ENCODE measurements at places on chromosomes 4 and X. TPM values are rescaled to one million over a fixed set of nuclear protein-coding genes. Genes with fewer than 3 reads are reported as not detected.

The CLDN34 gene
- 0.42 TPM for total RNA-seq

The RPS6KA6 gene
- total RNA-seq, result 19.7 TPM

The ZNF275 gene
- 11.9 TPM for total RNA-seq

The FAM241A gene
- total RNA-seq, result 0.22 TPM

The GALNTL6 gene
- total RNA-seq, result 0.20 TPM

The RNF212 gene
- total RNA-seq, result 11.2 TPM

The TEX13D gene
- total RNA-seq, result not detected

The NKX6-1 gene
- 89.6 TPM for total RNA-seq

DNA sequence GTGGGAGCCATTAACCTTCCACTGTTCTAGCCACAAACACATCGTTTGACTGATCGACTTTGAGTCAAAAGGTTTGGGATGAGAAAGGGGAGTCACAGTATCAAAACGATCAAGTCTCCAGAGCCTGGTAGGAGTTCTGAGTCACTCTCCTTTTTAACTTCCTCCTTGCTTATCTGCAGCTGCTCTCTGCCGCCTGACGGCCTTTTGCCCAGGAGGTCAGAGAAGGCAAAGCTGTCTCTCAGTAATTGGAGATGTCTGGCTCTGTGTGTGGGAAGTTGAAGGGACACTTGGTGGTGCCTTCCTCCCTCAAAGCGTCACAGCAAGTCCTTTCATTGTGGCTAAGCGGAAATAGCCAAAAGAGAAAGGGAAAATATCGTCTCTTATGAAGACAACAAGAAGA, 63.1 kb downstream of the ANOS1 start:
- no peak overlapping the region for H3K27ac ChIP-seq
- H3K4me3 ChIP-seq, result no peak overlapping the region
- no peak for DNase-seq
- H3K36me3 ChIP-seq, result no peaks in the 10 kb centered on the region
- peaks cover 2% of the 10 kb centered on the region for H3K4me1 ChIP-seq

- DNase-seq, result no peak
- H3K27me3 ChIP-seq, result no peaks in the 10 kb centered on the region
- H3K4me1 ChIP-seq, result peaks cover 14% of the 10 kb centered on the region
- H3K27ac ChIP-seq, result no peak overlapping the region
- H3K4me3 ChIP-seq, result no peak overlapping the region
Observed at GRCh38 chr4:185573651-185574199, 38.4 kb upstream of the PDLIM3 start.

DNA sequence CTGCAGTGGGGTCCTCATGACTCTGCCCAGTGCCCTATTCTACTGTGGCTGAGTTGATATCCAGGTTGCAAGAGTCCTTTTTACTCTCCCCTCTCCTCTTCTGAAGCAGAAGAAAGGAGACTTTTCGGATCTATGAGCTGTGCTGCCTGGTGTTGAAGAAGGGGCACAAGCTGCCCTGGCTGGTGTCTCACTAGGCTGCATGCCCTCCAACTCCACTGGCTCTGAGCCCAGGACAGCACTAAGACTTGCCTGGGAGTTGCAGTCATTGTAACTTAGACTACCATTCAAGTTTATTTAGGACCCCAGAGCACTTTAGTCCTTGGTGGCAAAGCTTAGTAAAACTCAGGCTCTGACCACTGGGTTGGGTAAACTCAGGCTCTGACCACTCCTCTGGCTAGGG, 89.4 kb downstream of the GABRB1 start:
- no peak overlapping the region for H3K4me3 ChIP-seq
- no peaks in the 10 kb centered on the region for H3K27me3 ChIP-seq
- no peak overlapping the region for H3K27ac ChIP-seq
- no peaks in the 10 kb centered on the region for H3K36me3 ChIP-seq
- H3K4me1 ChIP-seq, result no peaks in the 10 kb centered on the region
- no peak for DNase-seq

- peak; percentile 70 for DNase-seq
- H3K4me1 ChIP-seq, result peaks cover 7% of the 10 kb centered on the region
- peak within 1 kb of the TSS; percentile 95 for H3K27ac ChIP-seq
- peak within 1 kb of the TSS; percentile 96 for H3K4me3 ChIP-seq
Observed at GRCh38 chrX:71068044-71068918, at the start of gene SNX12. Gene SNX12, minus strand, starts transcription at chrX:71068334. Its CDS starts 28 bp downstream, at chrX:71068306.

DNA sequence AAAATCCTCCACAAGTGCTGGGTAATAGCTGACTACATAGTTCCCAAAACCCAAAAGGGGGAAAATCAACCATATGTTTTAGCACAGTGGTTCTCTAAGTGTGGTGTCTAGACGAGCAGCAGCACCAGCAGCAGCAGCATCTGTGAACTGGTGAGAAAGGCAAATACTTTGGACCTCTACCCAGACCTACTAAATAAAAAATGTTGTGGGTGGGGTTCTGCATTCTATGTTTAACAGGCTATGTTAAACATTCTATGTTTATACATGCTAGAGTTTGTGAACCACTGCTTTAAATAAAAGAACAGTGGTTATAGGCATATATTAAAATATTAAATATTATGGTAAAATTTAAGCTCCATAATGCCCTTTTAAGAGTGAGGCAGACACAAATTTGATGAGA, 1004.9 kb upstream of the GRID2 start:
- H3K4me3 ChIP-seq, result no peak overlapping the region
- no peak overlapping the region for H3K27ac ChIP-seq
- H3K36me3 ChIP-seq, result no peaks in the 10 kb centered on the region
- H3K27me3 ChIP-seq, result no peaks in the 10 kb centered on the region
- peaks cover 3% of the 10 kb centered on the region for H3K4me1 ChIP-seq

- H3K27me3 ChIP-seq, result no peaks in the 10 kb centered on the region
- no peak for DNase-seq
- peaks cover 12% of the 10 kb centered on the region for H3K4me1 ChIP-seq
- no peaks in the 10 kb centered on the region for H3K36me3 ChIP-seq
- no peak overlapping the region for H3K27ac ChIP-seq
- H3K4me3 ChIP-seq, result no peak overlapping the region
Observed at GRCh38 chrX:117002981-117003380, 540.2 kb upstream of the CT83 start.

- H3K27ac ChIP-seq, result no peak overlapping the region
- no peak overlapping the region for H3K4me3 ChIP-seq
- H3K36me3 ChIP-seq, result peaks cover 46% of the 10 kb centered on the region
- peaks cover 7% of the 10 kb centered on the region for H3K4me1 ChIP-seq
- DNase-seq, result no peak
Observed at GRCh38 chr4:2914256-2915126, 48.7 kb downstream of the NOP14 start.

GRCh38 chr4:123597586-123597985, 201.0 kb downstream of the SPRY1 start:
- no peak for DNase-seq
- no peaks in the 10 kb centered on the region for H3K27me3 ChIP-seq
- H3K4me1 ChIP-seq, result peaks cover 28% of the 10 kb centered on the region
- H3K4me3 ChIP-seq, result no peak overlapping the region
- H3K27ac ChIP-seq, result no peak overlapping the region
- H3K36me3 ChIP-seq, result no peaks in the 10 kb centered on the region

GRCh38 chrX:435536-436122, 48.9 kb upstream of the PPP2R3B start:
- no peak overlapping the region for H3K27ac ChIP-seq
- no peak overlapping the region for H3K4me3 ChIP-seq
- H3K36me3 ChIP-seq, result no peaks in the 10 kb centered on the region
- peaks cover 32% of the 10 kb centered on the region for H3K27me3 ChIP-seq

GRCh38 chrX:31331928-31332327, 260.1 kb upstream of the FTHL17 start:
- H3K4me1 ChIP-seq, result peaks cover 4% of the 10 kb centered on the region
- H3K36me3 ChIP-seq, result no peaks in the 10 kb centered on the region
- H3K27ac ChIP-seq, result no peak overlapping the region
- H3K4me3 ChIP-seq, result no peak overlapping the region
- no peak for DNase-seq
- no peaks in the 10 kb centered on the region for H3K27me3 ChIP-seq

DNA sequence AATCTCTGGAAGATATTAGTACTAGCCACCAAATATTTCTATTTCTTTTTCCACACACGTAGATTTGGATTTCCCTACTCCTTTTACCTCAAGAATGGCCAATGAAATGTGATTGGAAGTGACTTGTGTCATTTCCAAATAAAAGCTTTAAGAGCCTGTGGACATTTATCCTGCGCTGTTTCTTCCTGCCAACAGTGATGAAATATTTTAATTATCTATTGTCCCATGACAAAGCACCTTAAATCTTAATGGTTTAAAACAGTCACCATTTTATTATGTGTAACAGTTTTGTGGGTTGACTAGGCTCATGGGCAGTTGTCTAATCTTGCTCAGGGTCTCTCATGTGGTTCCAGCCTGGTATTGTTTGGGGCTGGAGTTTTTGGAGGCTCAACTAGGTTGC, 3.5 kb upstream of the PGRMC2 start:
- peaks cover 5% of the 10 kb centered on the region for H3K4me1 ChIP-seq
- H3K27ac ChIP-seq, result no peak overlapping the region
- H3K4me3 ChIP-seq, result no peak overlapping the region
- H3K27me3 ChIP-seq, result no peaks in the 10 kb centered on the region
- no peaks in the 10 kb centered on the region for H3K36me3 ChIP-seq

- H3K27ac ChIP-seq, result no peak overlapping the region
- no peak for DNase-seq
- H3K36me3 ChIP-seq, result no peaks in the 10 kb centered on the region
- no peak overlapping the region for H3K4me3 ChIP-seq
Observed at GRCh38 chr4:146791439-146791838, 152.7 kb downstream of the POU4F2 start.

GRCh38 chrX:140149761-140150160, 184.4 kb upstream of the CXorf66 start:
- no peak for DNase-seq
- no peaks in the 10 kb centered on the region for H3K4me1 ChIP-seq
- no peaks in the 10 kb centered on the region for H3K36me3 ChIP-seq
- H3K4me3 ChIP-seq, result no peak overlapping the region

GRCh38 chr4:81502564-81502963, 30.9 kb upstream of the RASGEF1B start:
- H3K27ac ChIP-seq, result no peak overlapping the region
- no peaks in the 10 kb centered on the region for H3K4me1 ChIP-seq
- peaks cover 13% of the 10 kb centered on the region for H3K27me3 ChIP-seq
- DNase-seq, result no peak
- H3K36me3 ChIP-seq, result no peaks in the 10 kb centered on the region
- H3K4me3 ChIP-seq, result no peak overlapping the region

DNA sequence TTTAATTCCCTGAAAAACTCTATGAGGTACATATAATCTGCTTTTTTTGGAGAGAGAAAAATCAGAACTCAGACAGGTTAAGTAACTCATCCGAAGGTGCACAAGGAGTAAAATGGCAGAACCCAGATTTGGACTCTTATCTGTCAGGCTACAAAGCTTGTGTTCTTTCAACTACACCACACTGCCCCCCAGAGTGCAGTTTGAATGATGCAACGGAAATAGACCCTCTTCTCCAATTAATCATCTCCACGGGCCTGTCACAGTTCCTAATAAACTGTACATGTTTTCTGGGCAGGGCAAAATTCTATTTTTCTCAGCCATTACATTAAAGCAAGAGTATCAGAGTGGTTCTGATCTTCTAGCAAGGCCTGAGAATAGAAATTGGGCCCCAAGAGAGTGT, 35.3 kb upstream of the DCX start:
- no peaks in the 10 kb centered on the region for H3K36me3 ChIP-seq
- H3K27me3 ChIP-seq, result no peaks in the 10 kb centered on the region
- no peak overlapping the region for H3K4me3 ChIP-seq
- no peak overlapping the region for H3K27ac ChIP-seq
- H3K4me1 ChIP-seq, result peaks cover 10% of the 10 kb centered on the region

DNA sequence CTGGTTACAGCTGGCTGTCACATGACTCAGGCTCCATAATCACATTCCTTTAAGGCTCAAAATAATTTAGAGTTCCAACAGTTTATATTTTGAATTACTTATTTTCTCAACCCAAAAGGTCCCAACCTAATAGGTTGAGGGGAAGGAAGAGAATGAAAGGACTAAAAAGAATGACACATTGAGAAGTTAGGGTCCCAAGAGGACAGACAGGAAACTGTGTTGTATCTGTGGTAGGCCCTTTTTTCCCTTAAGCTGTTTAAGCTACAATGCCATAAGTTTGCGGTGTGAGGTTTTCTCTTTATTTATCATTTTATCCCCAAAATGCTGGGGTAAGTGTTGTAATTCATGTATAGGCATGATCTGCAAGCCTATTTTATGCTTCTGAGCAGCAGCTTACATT, 290.2 kb downstream of the ZNF674 start:
- H3K27ac ChIP-seq, result no peak overlapping the region
- no peak overlapping the region for H3K4me3 ChIP-seq
- no peak for DNase-seq
- peaks cover 5% of the 10 kb centered on the region for H3K4me1 ChIP-seq

Data from progenitor cell of endocrine pancreas (in vitro differentiated cells).